ENCODE measurements at places on chromosomes 3 and 15.

DNA sequence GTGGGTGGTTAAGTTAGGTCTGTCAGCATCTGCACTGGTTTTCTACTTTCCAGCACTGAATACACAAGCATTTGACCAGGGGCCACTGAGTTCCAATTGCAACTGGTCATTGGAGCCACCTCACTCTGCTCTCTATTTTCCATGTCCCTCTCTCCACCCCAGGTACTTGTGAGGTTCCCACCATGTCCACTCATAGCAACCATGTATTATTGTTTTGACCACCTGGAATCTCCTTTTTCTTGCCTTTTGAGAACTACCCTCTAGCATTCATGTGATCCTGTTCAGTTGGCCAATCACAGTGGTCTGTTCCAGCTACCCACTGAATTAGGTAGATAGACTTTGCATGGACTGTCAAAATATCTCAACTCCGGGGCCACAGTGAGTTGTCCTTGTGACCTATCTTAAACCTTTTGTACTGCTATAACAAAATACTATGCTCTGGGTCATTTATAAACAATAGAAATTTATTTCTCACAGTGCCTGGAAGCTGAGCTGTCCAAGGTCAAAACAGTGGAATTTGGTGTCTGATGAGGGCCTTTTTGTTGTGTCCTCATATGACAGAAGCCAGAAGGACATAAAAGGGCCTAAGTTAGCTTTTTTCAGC lies 20.2 kb upstream of the TM4SF18 start:
- DNase-seq: no peak

DNA sequence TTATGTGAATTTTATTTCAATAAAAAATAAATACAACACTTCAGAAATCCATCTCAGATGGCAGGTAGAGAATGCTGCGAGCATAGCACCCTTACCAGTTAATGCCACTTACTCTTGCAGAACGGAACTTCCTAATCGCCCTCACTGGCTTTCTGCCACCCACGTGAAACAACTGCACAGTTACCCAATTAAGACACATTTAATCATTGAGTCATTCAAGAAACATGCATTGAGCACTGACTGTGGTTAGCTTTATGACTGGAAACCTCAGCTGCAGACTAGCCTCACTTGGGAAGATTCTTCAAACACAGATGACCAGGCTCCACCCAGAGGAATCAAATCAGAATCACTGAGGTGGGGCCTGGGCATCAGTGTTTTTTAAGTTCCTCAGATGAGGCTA lies 5.6 kb upstream of the MFGE8 start:
- DNase-seq: peak; percentile 78

DNA sequence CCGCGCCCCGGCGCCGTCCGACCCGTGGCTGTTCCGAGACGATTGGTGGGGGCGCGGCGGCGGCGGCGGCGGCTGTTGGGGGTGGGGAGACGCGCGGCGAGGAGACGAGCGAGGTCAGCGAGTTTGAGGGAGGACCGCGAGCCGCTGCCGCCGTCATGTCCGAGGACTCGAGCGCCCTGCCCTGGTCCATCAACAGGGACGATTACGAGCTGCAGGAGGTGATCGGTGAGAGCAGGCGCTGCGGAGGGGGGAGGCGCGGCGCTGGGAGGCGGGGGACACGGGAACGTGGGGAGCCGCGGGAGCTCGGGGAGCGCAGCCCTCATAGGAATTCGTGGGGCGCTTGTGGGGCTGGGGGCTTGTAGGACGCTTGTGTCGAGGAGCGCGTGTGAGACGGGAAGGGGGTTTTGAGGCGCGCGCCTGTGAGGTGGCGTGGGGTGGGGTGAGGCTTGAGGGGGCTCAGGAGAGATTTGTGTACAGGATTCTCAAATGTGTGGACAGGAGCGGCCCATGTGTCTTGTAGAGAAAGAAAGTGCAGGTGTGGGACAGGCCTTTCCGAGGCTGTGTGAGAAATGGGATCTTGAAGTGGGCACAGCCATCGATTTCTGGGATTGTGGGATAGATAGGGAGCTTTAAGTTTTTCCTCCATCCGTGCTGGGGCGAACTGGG lies 518 bp downstream of the OXSR1 start:
- peak; percentile 55 for DNase-seq

DNA sequence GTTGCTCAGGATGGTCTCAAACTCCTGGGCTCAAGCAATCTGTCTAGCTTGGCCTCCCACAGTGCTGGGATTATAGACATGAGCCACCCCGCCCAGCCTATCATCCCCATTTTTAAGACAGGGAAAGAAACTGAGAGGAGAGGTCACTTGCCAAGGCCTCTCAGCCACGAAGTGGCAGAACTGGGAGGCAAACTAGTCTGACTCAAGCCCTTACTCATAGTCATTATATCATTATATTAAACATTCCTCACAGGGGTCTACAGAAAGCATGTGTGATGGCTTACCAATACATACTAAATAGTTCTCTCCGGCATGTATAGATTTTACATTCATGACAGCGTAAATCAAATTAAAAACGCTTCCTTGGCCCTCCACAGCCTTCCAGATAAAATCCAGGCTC lies 62.0 kb upstream of the ZBTB38 start:
- no peak for DNase-seq

GRCh38 chr3:162338514-162338913 lies 841.9 kb downstream of the OTOL1 start:
- no peak for DNase-seq

GRCh38 chr3:20125897-20126296 lies 60.1 kb downstream of the SGO1 start:
- DNase-seq: no peak

- peak; percentile 70 for DNase-seq
Observed at GRCh38 chr3:136075218-136075808, 109.8 kb downstream of the PPP2R3A start.

DNA sequence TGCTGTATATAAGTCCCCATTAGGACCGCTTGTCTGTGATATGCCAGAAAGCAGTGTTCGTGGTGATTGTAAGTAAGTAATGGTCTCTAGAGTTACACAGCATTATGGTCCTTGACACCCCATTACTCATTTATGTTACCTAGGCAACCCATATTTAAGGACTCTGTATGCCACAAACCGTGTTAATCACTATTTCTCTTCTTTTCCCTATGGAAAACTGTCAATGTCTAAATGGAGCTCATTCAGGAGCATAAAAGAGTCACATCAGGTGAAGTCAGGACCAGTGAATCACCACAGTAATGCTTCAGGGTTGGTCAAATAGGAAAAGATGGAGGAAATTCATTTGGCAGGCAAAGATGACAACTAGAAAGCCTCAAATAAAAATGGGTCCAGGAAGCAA lies 146.6 kb upstream of the PEX5L start:
- DNase-seq: no peak

- no peak for DNase-seq
Observed at GRCh38 chr3:20039466-20039764, 831 bp upstream of the KAT2B start.

GRCh38 chr15:62684123-62684808 lies 358.3 kb upstream of the TPM1 start:
- no peak for DNase-seq

GRCh38 chr3:107833722-107834416 lies 257.0 kb downstream of the CD47 start:
- DNase-seq: no peak

- DNase-seq: no peak
Observed at GRCh38 chr15:38528294-38528693, 36.3 kb downstream of the RASGRP1 start.

GRCh38 chr15:85872125-85872524 lies 77.4 kb upstream of the KLHL25 start:
- no peak for DNase-seq

DNA sequence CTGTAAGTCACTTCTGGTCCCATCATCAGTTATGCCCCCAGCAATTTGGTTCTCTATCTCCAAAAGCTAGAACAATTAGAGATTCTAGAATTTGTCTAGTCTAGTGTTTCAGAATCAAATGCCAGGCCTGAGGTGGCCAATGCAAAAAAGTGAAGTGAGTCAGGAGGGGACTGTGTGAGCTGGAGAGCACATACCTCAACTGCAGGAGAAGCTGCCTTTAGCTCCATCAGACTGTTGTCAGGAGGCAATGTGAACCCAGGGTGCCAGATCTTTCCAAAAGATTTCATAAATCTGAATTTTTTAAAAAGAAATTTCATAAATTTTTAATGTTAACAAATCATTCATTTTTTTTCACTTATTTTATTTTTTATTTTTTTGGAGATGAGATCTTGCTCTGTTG lies 80.7 kb upstream of the EOMES start:
- DNase-seq: no peak

- DNase-seq: no peak
Observed at GRCh38 chr3:111368056-111368455, 173.9 kb upstream of the CD96 start.

DNA sequence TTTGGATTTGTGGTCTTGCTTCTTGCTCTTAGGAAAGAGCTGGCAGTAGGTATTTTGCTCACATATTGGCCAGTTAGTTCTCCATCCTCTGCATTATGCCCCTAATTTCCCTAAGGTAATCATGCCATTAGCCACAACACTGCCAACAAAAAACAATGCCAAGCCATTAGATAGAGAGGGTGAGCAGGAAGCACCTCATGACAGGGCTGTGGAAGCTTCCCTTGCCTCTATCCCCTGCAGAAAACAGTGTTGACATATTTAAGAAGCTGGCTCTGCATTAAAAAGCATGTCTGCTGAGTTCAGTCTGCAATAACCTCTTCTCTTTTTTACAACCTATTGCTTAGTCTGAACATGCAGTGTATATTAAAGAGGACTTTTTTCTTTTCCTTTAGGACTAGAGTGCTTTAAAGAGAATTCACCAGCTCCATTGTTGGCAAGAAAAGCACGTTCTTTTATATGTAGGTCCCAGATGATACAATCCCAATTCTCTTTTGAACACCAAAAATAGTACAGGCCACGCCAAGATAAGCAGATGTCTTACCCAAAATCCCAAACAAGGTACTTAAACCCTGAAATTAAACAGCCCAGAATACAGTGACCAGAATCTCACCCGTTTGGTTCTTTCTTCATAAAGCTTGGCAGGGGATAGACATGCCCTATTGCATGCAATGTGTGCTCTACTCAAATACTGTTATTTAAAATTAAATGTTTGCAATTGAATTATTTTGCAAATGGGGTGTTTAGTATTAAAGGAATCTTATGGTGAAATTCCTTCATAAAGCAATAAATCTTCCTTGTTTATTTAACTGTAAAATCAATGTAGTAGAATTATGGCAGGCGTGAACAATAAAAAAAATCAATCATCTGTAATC lies 93.7 kb upstream of the UBE3A start:
- DNase-seq: no peak

DNA sequence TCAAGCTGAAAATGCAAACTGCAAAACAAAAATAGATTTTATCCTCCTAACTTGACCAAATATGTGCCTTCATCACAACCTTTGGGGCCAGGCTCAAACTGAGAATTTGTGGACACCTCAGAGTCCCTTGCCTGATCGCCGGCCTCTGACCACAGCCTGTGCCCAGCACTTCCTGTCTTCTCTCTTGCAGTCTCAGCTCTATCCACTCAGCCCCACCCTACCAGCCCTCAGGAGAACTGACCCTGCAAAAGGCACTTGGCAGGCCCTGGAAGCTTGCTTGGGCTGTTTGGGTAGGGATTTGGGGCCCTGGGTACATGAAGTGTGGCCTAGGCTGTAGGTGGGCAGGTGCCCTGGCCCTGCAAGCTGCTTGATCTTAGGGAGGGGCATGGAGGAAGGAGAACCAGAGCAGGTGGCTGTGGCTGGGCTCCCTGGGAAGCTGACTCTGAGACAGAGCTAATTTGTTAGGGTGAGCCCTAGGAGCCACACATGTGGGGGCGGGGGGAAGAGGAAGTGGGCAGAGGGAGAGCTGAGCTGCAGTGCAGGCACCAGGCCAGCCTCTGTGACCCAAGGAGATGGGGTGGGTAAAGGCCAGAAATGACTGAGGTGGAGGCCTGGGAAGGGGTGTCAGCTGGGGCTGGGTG lies 8.6 kb downstream of the CLEC3B start:
- peak; percentile 35 for DNase-seq

- no peak for DNase-seq
Observed at GRCh38 chr15:34682674-34683073, 72.1 kb downstream of the GJD2 start.

GRCh38 chr3:142224482-142225072 lies 808 bp downstream of the GK5 start:
- no peak for DNase-seq

- DNase-seq: peak; percentile 16
Observed at GRCh38 chr3:143121241-143122088, 1.9 kb downstream of the CHST2 start.

DNA sequence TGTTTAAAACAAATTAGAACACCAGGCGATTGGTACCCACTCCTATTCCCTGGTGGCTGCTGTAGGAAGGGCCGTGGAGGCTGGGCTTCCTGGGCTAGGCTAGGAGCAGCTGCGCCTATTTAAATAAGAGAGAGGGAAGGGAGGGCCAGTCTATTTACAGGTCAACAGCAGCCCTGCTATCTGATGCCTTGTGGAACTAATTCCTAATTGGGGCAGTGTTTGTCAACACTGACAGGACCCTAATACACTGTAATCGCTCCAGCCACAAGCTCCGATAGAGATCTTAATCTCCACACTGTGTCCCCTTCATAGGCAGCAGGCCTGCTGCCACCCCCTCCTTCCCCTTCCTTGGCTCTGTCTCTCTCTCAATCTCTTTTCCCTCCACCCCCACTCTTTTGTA lies 116.9 kb upstream of the SOX14 start:
- no peak for DNase-seq

- no peak for DNase-seq
Observed at GRCh38 chr15:89406940-89407607, 72.5 kb upstream of the POLG start.

GRCh38 chr3:171809861-171810628 lies at the start of gene PLD1:
Gene PLD1, minus strand, starts transcription at chr3:171810483. Its CDS starts 72,432 bp downstream, at chr3:171738051.
- DNase-seq: peak; percentile 87

GRCh38 chr3:22156868-22157267 lies 405.9 kb upstream of the ZNF385D start:
- no peak for DNase-seq
